Urinary bladder (tissue), 4 donors: ENCODE measurements at places on chromosomes 4 and X. TPM values are rescaled to one million over a fixed set of nuclear protein-coding genes. Genes with fewer than 3 reads are reported as not detected.
A peak's percentile ranks its signal among the peaks of the same experiment; 100 is the strongest.

GRCh38 chr4:7918981-7919380 is 20.7 kb downstream of the AFAP1 start:
- no peak for DNase-seq

DNA sequence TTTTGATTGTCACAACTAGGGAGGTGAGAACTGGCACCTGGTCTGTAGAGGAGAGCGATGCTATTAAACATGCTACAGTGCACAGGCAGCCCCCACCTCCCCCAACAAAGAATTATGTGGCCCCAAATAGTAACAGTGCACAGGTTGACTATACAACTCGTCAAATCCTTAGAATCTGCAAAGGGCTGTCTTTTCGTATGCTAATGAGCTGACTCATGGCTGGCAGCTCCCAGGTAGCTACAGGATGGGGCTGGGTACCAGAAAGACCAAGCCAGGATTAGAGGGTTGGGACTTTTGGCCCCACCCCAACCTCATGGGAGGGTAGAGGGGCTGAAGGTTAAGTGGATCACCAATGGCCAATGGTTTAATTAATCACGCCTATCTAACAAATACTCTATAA is 104.7 kb upstream of the SORBS2 start:
- no peak for DNase-seq

DNA sequence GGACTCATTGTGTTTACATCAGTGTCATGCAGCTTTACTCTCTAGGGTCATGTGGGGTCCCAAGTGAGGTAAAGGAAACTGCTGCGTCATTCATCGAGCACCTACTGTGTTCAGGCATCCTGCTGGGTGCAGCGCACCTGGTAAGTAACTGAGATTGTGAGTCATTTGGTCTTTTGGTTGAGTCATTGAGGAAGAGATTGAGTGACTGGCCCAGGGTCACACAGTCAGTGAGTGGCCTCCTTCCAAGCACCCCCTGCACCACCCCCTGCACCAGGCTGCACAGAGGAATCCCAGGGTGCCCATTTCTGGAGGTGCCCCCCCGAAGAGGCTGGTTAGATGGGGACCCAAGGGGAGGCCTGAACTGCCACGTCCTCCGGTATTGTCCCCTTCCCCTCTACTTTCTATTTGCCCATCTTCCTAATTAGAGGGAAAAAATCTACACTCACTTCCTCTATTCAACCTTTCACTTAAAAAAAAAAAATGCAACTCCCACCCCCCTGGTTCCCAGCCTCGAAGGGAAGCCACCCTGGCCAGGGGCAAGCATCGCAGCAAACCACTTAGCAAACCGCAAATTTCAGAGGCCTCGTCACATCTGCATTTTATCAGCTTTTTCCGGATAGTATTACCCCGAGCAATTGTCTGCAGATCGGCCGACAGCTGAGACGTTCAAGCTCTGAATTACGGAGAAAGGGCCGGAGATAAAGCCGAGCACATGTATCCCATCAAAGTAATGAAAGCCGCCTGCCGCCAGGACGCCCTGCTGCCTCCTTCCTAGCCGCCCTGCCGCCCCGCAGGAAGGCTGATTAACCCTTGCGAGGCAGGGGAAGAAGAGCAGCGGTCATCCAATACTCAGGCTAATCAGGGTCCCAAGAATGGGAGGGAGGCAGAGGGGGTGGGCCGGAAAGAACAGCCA is 96.3 kb upstream of the MSX1 start:
- DNase-seq, result peak; percentile 71

DNA sequence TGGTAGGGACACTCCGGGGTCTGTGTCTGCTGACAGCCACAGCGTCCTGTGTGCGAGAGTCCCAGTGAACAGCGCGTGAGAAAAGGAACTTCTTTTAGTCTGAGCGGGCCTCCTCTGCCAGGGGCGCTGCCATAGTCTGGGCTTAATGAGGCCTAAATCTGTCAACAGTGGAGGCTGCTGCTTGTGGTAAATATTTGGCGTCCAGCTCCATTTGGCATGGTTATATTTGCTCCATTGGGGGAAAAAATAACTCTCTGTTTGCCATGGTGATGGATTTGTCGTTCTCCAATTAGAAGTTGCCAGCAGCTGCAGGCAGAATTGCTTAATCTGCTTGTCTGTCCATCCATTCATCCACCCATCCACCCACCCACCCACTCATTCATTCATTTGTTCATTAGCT is 71.4 kb upstream of the PSAPL1 start:
- no peak for DNase-seq

DNA sequence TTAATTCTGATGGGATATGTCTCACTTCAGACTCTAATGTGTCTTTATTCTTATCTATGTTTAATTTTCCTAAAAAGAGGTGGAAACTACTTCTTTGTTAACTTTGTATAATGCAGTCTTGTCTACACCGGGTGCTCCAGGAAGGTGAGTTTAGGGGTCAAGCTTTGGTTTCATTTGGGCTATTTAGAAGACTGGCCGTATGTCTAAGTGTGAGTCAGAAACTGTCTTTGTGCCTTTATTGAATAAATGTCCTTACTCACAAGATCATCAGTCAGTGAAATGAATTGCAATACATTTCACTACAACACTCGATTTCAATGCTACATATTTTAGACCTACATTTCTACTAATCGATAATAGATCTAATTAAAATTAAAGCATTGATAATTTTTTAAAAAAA is 56.2 kb downstream of the PROM1 start:
- no peak for DNase-seq

DNA sequence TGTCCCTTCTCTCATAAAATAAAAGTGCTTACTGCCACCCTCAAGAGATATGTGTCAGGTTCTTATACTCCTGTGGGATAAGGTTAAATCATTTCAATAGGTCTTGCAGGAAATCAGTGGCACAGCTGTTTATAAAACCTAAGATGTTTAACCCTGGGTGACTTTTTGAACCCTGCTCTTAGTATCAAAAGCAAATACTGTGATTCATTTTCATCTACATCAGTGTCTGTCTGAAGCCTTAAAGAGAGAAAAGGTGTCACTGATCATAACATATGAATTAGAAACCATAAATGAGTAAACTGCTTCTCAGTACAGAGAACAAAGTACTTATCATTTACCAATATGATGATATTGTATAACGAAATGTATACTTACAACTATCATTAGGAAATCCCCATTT is 59.0 kb downstream of the CCSER1 start:
- no peak for DNase-seq

DNA sequence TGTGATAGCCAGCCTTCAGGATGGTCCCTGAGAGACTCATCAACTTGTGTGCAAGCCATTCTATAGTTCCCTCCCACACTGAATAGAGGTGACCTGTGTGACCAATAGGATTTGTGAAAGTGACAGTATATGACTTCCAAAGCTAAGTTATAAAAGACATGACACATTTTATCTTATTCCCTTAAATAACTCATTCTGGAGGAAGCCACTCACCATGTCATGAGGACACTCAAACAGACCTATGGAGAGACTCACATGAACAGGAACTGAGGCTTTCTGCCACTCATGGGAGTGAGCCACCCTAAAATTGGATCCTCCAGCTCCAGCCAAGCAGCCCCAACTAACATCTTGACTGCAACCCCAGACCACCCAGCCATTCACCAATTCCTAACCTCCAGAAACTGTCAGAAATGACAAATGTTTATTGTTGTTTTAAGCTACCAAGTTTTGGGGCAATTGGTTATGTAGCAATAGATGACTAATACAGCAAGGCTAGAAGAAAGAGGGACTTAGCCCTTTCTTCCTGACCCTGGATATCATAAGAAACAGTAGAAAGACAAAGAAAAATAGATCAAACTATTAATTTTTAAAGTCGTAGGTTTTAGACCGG is 9.0 kb upstream of the CHIC2 start:
- no peak for DNase-seq

DNA sequence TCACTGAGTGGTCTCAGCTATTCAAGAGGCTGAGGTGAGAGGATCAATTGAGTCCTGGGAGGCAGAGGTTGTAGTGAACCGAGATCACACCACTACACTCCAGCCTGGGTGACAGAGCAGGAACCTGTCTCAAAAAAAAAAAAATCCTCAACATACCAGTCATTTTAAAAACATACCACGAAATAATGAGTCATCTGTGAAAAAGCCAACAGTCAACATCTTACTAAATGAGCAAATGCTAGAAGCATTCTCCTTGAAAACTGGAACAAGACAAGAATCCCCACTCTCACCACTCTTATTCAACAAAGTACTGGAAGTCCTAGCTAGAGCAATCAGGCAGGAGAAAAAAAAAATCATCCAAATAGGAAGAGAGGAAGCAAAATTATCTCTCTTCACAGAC is 104.0 kb upstream of the ARHGEF9 start:
- no peak for DNase-seq

GRCh38 chr4:15110120-15110571 is 107.9 kb downstream of the CPEB2 start:
- DNase-seq, result no peak

DNA sequence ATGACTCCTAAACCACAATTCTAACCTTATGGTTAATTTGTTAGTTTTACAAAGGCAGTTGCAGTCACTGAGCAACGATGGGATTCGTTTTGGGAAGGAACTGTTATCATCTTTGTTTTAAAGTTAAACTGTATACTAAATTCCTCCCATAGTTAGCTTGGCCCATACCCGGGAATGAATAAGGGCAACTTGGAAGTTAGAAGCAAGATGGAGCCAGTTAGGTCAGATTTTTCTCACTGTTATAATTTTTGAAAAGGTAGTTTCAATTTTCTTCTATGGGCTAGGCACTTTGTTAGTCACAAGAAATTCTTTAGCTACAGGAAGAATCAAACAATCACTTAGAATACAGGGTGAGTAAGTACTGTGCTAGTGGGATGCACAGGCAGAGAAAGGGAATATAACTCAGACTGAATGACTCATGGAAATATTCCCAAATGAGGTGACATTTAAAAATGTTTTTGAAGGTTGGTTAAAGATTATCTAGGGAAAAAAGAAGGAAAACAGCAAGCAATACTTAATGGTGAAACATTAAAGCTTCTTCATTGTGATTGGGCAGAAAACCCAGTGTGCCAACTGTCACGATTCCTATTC is 153.6 kb downstream of the MAGEB17 start:
- DNase-seq, result no peak

- no peak for DNase-seq
Measured at GRCh38 chr4:25088093-25088952, 57.6 kb upstream of the LGI2 start.

DNA sequence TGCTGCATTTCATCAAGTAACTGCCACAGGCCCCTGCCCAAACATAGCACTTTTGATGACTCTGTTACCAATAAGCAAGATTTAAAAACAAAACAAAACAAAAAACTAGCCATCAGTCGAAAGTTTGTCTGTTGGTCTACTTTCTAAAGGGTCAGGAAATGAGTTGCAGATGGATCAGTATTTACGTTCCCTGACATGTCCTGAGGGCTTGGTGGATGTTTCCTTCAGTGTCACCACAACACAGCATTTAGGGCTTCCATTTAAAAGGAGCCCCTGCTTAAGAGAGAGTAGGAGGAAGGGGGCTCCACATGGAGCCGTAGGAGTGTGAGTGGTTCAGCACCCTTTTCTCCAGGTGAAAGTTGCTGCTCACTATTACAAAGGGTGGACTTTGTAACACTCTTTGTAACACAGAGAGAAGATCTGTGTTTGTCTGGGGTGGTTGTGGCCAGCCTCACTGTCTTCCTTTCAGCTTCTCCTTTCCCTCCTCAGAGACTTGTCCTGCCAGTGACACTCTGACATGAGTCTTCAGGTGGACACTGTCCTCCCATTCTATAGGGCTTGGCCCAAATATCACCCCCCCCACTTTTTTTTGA is 167.5 kb upstream of the PDE5A start:
- no peak for DNase-seq

Gene KLHL4
- 23.8 TPM for total RNA-seq

Gene ABHD18
- 19.5 TPM for total RNA-seq

Gene PLXNB3
- total RNA-seq, result 5.9 TPM

Gene MUC7
- total RNA-seq, result not detected

Gene ARAP2
- 34.1 TPM for total RNA-seq

Gene SPATA18
- total RNA-seq, result 4.0 TPM

Gene SHROOM2
- 5.8 TPM for total RNA-seq
